GM12891 (cell line): ENCODE measurements at places on chromosomes 7 and 10.

- no peak for DNase-seq
Measured at GRCh38 chr7:73831834-73832651, 1.2 kb downstream of the CLDN4 start.

DNA sequence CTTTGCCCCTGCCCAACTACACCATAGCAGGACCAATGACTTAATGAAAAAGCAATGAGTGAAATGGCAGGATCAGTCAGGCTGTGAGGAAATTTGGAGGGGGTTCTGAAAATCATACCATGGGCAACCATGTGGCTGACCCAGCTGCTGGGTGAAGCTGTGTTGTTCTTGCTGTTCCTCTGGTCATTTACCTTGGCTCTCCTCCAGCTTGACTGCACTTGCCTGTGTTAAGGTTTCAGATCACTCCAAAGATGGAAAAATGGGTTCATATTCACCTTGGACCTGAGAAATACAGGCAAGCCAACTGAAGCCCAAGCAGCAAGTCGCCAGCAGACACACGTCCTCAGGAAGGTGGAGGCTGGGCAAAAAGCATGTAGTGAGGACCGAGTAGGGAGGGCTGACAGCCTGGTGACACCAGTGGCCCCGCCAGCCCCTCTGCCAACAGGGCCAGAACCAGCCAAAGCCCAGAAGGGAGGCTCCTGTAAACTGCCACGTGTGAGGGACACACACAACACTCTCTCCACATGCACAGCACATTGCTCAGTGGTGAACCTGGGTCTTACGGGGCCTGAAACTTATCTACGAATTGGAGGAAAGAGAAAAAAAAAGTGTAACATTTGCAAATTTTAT, 40.1 kb downstream of the PARP12 start:
- DNase-seq, result no peak

DNA sequence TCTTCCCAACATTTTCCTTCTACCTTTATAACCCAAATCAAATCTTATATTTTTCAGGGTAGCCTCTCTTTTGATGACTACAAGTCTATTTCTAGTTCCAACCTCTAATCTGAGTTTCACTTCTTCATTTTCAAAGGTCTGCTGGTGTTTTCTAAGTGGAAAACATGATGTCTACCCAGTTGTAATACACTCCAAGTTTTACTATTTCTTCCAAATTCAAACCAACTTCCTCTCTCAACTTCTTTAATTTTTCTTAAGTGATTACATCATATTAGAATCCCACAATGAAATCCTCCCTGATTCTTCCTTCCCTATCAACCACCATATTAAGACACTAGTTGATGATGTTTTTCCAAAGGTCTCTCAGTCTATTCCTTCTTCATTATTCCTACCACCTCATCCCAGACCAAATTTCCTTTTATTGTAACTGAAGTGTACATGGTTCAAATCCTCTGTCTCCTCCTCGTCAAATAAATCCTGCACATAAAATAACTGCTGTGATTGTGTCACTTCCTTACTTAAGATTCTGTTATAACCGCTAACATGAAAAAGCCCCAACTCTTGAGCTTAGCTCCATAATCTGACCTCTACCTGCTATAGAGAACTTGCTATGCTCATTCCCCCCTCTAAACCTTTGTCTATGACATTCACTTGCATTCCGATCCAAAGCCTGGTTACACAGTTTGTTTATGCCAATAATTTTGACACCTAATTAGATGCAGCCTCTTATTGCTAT, 12.7 kb downstream of the TAS2R38 start:
- DNase-seq, result peak; percentile 9

GRCh38 chr7:38438970-38439369, 165.5 kb upstream of the TARP start:
- no peak for DNase-seq

GRCh38 chr7:42345478-42346299, 108.7 kb upstream of the GLI3 start:
- no peak for DNase-seq

GRCh38 chr7:112366886-112367285, 83.4 kb upstream of the IFRD1 start:
- DNase-seq, result no peak
